ENCODE measurements at places on chromosomes 7 and 10.

DNA sequence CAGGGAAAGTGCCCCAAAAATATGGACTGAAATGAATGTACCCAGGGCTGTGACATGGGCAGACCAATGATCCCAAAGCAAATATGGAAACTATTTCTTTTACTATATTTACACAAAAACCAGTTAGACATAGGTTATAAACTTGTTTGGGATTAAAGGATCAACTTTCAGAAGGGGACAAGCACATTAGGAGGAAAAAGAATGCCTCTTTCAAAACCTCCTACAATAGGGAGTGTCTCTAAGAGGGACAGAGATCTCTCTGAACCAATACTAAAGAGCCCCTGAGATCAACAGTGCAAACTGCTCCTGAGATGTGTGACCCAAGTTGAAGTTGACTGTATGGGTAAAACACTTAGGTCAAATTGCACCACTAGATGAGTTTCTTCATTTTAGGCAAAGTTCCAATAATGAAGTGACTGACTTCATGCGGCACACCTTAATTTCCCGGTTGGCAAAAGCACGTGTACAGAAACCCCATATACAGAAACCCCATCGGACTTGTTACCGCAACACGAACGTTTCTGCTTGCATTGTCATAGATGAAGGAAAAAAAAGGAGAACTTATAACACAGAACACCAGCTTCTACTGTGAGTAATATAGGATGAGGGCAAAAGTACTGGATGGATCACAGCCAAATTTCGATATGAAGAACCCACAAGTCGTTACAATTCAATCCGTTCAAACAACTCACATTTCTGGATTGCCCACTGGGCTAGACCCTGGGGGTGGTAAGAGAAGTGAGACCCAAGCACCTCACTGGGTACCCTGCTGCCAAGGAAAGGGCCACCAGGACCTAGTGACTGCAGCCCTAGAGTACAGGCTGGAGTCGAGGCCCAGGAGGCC is 4.3 kb downstream of the SVIL start:
- DNase-seq: no peak

DNA sequence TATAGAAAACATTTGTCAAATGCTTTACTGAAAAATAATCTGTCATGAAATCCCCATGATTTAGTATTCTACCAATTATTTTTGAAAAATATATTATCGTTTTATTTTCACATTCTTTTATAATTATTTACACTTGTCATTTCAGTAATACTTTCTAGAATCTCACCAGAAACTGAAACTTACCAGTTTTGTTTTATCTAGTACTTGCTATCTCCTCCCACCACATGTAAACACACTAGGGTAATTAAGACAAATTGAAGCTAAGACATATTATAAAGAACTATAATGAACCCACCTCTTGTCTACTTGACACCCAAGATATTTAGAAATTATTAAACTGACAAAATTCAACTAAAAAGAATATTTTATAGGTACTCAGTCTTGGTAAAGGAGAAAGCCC is 51.5 kb upstream of the GRM3 start:
- no peak for DNase-seq

DNA sequence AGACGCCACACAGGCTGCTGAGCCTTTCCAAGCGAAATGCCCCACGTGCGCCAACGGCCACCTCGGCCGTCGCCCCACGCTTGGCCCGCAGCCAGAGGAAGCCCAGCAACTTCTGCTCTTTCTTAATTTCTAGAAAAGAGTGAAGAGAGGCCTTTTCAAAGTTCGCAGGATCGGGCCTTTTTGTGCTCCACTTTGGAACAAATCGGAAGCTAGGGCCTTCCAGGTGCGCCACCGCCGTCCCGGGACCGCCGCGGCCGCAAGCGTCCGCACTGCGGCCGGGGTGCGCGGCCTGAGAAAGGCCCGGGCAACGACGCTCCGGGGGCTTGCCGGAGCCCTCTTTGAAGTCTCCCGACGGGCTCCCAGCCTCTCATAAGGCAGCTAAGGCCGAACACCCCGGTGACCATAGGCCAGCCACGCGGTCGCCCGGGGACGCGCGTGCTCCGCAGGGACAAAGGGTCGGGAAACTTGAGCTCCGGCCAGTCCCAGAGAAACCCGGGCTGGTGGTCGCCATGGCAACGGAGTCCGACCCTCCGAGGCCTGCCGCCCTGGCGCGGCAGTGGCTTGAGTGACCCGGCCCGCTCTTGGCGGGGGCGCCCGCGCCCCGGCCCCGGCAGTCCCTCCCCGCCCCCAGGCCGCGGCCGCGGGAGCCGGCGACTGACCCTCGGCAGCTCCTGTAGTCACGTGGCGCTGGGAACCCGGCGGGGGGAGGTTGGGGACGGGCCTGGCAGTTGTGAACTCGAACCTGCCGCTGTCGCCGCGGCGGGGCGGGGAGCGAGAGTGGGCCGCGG is at the start of gene REPIN1:
Gene REPIN1 (plus strand): TSS at position 727 of the 788 bp plus-strand sequence. CDS start 890 bp downstream, outside the sequence.
- DNase-seq: peak; percentile 55

DNA sequence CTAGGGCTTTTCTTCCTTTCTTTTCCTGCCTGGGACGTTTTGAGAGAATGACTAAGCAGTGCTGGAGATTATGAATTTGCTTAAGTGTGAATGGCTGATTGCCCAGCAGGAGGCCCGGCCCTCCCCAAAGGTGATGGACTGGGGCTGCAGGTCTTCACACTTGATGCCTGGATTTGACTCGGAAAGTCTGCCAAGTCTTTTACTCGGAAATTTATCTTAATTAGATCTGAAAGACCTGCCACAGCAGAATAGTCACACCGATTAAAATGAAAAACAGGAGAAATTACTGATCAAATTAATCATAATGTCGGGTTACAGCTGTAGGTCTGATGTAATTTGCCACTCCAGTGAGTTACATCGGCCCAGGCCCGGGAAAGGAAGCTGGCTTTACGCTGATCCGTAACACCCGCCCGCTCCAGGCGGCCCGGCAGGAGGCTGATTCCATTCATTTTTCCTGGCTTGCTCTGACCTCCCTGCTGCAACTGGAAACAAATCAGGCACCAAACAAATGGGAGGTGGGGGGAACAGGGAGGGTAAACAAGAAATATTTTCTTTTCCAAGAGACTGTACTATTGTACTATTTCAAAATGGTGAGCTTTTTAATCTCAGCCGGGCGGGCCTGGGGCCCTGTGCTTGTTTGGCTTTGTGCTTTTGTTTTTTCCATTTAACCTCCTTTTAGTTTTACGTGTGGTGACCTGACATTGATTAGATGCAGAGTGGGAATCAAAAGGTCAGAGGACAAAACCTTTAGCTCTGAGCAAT is 212.4 kb upstream of the YAE1 start:
- no peak for DNase-seq

DNA sequence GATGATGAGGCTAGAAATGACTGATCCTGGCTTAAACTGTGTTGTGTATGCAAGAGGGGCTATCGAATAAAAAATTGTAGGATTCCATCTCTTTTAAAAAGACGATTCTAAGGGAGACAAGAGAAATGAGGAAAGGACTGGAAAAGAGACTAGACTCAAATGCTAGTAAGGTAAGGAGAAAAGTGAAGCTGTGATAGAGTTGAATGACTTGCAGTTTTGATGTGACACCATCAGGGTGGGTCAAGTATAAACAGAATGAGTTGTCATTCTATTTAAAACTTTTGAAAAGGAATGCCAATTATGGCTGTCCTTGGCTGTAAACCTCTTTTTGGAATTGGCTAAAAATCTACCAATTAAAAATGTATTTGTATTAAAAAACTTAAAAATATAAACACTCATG is 184.5 kb upstream of the PHF14 start:
- DNase-seq: no peak

GRCh38 chr10:6217611-6218010 is 14.9 kb downstream of the PFKFB3 start:
- no peak for DNase-seq

DNA sequence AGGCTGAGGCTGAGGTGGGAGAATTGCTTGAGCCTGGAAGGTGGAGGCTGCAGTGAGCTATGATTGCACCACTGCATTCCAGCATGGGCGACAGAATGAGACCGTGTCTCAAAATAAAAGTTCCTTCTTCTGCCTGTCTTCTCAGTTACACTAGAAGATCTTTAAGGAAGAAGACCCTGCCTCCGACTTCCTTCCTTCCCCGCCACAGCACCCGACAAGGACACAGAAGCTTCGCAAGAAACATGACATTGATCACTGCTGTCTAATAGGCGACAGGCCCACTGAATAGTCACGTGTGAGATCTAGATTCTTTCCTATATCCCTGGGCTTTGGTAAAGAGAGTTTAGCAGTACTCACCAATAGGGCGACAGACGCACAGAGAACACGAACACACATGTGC is 118.2 kb downstream of the PRPF18 start:
- no peak for DNase-seq

DNA sequence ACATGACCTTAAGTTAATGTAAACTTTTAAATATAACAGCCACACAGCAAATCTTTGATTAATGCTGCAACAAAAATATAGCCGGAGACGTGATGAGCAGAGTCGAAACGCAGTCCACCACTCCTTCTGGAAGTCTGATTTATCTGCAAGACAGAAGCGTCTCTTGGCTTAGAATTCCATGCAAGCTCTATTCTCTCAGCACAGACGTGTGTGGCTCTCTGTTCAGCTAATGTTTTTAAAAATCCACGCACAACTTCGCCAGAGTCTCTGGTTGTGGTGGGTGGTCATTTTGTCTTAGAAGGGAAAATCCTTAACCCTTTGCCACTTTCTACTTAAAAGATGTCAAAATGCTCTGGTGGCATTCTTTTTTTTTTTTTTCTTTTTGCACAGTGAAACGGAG is 438.0 kb upstream of the MGMT start:
- no peak for DNase-seq

- DNase-seq: no peak
Measured at GRCh38 chr7:27775782-27776181, 35.8 kb downstream of the TAX1BP1 start.

DNA sequence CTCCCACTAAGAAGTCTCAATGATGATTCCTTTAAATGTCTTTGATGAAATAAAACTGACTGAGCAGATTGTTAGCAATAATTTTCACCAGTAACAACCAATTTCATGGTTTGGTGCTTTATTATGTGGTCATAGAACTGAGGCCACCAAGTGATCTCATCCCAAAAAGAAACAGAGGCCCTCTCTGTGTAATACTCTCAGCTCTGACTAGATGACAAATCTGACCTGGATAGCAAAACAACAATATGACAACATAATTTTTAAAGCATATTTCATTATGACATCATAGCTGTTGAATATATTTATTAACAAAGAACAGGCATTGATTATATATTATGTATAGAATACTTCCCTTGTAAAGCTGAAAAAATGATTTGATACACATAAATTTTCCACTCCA is 5.9 kb downstream of the SEMA3E start:
- DNase-seq: no peak

DNA sequence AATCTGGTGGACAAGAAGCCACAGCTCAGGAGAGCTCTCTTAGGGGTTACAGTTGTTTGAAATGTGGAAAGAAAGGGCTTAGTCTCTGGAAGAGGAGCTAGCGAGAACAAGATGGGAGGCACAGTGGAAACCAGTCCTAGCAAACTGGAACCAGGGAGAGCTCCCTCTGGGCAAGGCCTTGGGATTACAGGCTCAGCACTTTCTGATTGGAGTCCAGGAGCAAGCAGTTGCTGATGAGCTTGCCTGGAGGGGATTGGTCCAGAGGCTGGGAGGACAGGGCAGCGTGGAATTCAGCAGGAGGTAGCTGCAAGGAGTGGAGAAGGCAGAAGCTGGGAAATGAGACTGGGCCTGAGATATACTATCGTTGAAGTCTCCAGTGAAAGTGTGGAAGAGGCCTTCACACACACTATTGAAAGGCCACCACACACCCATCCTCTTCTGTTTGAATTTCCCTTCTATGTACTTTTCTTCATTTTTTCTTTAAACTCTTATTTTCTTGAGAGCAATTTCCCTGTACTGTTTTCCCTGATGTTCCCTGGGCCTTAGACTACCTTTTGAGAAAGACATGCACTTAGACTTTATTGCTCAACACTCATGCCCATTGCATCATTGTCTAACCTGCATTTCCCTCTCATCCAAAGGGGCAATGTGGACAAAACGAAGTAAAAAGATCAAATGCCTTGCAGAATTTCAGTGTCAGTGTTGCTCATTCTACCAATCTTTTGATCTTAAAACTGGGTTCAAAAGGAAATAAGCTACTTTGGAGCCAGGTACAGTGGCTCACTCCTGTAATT is 57.8 kb upstream of the LANCL2 start:
- no peak for DNase-seq

DNA sequence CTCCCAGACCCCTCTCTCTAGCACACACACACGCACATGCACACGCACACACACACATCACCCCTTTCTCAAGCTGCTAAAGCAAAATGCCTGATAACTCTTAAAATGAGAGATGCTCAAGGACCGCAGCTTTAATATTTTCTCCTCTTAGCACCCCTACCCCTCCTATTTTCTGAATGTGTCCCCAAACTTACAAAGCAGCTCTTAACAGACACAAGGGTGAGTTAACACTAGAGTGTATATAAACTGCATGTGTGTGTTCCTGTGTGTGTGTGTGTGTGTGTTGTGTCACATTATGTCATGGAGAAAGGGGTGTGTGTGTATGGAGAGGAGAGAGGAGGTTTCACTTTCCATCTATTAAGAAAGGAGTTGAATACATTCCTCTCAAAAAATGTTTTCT is 1.3 kb downstream of the PTN start:
- DNase-seq: no peak

DNA sequence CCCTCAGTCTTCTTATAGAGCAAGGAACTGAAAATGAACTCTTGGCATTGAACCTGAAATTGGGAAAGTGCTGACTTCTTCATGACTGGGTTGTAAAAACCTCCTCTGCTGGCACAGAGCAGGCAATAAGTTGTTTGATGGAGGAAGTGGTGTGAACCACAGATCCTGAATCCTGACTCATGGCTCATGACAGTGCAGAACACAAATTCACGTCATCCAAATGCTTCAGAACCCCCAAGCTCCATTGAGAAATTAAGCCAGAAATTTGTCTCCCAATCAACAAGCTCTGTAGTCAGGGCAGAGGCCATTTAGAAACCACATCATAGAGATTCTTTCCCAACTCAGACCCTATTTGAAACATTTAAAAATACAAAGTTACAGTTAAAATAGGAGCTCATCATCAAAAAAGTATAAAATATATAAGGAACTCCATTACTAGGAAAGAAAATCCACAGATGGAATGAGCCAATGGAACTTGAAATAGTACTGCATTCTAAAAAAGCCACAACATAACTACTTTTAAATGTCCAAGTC is 10.3 kb upstream of the STK17A start:
- DNase-seq: no peak

GRCh38 chr7:157907091-157907490 is 570.3 kb downstream of the DNAJB6 start:
- no peak for DNase-seq

GRCh38 chr7:150408393-150409299 is 29.5 kb downstream of the ZNF775 start:
- DNase-seq: no peak

All from stimulated activated CD4-positive, alpha-beta T cell treated with anti-CD3 and anti-CD28 coated beads, Interleukin-15, amount 100 ng/mL, for 1 hour (primary cell).